Sciatic nerve (tissue), 2 donors: ENCODE measurements at places on chromosomes 6 and 20.

- DNase-seq = no peak
Observed at GRCh38 chr6:105880030-105880492, 206.1 kb upstream of the PRDM1 start.

- no peak for DNase-seq
Observed at GRCh38 chr6:88856566-88856965, 106.9 kb downstream of the RNGTT start.

- DNase-seq = no peak
Observed at GRCh38 chr6:2911171-2911570, 8.1 kb upstream of the SERPINB9 start.

DNA sequence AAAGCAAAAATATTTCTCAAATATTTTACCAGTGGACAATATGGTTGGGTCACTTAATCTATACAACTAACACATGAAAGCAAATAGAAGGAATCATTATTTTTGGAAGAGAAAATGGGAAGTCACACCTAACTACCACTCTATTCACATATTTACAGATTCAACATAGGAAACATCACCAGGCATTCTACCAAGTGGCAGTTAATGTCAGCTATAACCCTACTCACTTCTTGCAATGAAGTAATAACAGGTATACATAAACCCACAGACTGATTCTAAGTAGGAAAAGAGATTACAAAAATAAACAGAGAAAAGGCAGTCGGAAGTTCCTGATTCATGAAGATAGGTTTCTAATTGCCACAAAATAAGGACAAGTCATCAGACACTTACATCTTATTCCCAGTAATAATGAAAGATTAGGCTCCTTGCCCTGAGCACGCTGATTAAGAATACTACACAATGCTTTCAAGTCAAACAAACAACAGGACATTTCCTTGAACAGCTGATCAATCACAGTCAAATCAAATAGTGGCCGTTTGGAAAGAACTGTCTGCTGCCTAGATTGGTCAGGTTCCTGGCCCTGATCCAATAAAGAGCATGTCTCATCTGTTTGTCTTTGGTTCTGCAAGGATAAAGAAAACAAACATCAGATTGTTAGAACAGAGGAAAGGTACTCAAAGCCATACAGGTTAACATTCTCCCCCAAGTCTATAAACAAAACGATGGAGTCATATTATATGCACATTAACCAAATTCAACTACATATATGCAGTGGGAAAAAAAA lies 79.2 kb upstream of the PLN start:
- no peak for DNase-seq

DNA sequence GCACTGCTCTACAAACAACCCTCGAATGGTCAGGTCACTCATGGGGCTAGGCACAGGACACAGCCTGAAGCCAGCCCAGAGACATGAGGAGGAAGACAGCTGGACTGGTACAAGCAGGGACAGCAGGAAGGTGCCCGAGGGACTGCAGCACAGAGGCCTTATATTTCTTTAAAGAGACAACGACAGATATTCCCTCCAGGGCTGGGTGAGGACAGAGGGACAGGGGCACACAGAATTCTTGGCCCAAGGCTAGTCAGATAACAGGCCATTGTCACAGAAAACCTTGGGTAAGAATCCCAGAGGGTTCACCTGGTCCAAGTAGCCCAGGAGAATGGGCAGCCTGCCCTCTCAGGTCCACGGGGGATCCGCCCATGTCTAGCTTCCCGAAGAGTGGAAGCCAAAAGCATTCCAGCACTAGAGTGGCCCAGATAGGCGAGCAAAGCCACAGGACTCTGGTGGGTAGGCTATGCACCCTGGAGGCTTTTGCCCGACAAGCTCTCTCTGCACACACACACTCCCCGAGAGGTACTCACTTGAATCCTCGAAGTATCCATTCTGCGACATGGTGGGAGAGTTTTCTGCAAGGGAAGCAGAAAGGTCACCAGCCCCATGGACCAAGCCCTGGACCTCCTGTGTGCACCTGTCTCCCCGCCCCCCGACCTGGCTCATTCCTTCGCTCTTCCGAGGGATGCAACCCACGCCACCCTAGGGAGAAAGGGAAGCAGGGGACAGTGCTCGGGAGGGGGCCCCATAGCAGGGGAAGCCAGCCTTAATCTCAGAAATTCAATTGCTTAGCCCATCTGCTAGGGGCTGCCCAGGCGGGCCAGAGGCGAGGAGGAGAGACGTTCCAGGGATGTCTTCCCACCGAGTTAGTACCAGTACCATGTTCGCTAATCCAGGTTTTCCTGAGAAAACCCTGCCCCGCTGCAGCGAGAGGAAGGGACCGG lies 1.7 kb downstream of the SLC4A11 start:
- no peak for DNase-seq

DNA sequence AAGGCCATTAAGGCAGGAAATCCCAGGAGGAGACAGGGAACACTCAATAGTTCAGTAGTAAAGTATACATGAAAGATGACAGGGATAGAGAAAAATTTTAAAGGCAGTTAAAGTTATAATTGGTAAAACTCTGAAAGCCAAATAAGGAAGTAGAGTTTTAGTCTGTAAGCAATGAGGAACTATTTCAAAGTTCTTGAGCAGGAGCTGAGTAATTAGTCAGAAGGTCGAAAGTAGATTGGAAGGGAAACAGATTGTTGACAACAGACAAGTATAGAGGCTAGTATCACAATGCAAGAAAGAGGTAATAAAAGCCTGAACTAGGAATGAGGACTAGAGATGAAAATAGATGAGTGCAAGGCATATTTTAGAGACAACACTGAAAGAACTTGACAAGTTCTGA lies 150.3 kb downstream of the CDK19 start:
- DNase-seq = no peak

GRCh38 chr20:38674092-38674764 lies 50.1 kb upstream of the SLC32A1 start:
- DNase-seq = peak; percentile 66

GRCh38 chr6:113496166-113496565 lies 361.0 kb upstream of the MARCKS start:
- no peak for DNase-seq

DNA sequence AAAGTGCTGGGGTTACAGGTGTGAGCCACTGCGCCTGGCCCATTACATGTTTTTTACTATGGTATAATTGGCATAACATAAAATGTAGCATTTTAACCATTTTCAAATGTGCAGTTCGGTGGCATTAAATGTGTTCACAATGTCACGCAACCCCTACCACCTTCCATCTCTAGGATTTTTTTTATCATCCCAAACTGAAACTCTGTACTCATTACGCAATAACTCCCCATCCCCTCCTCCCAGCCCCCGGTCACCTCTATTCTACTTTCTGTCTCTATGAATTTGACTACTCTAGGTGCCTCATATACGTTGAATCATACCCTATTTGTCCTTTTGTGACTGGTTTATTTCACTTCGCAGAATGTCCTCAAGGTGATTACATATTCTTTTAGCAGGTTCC lies 233.1 kb upstream of the ARID1B start:
- no peak for DNase-seq

GRCh38 chr6:135209803-135210202 lies 28.7 kb downstream of the MYB start:
- DNase-seq = no peak

GRCh38 chr20:49965781-49966305 lies 16.9 kb upstream of the SNAI1 start:
- no peak for DNase-seq

- DNase-seq = no peak
Observed at GRCh38 chr6:134164300-134164699, 111.9 kb upstream of the SLC2A12 start.

GRCh38 chr20:56353356-56353755 lies 5.4 kb upstream of the FAM210B start:
- no peak for DNase-seq

DNA sequence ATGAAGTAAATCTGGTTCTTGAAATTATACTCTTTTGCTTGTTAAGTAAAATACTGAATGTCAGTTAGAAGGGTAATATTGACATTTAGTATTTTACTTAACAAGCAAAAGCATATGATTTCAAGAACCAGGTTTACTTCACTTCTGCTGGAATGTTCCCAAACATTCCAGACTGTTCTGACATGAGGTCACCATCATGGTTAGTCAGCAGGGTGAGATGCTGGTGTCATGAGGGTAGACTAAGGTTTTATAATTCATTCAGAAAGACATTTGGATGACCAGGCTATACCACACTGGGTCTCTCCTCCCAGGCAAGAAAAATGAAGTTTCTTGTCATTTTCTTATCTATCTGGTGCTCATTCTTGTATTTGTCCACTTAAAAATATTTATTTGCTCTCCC lies 414.4 kb upstream of the MMS22L start:
- no peak for DNase-seq

DNA sequence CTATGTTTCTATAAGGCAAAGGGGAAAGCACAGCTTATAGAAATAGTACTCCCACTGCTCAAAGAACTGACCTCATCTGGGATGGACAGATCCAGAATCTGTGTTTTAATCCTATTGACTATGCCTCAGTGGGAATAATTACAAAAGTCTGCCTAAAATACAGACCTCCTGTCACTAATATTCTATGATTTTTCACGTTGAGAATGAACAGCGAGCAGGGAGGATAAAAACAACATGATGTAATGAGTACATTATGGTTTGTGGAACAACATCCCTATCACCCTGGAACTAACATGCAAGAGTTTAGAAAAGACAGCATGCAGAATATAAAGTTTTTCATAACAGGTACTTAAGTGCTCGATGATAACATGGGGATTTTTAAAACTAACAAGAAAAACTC lies 53.9 kb downstream of the EPHA7 start:
- no peak for DNase-seq

GRCh38 chr20:47701612-47702011 lies 83.7 kb downstream of the SULF2 start:
- DNase-seq = no peak
